ENCODE measurements at places on chromosomes 16 and 17.

GRCh38 chr16:78435260-78435659 lies 335.8 kb downstream of the WWOX start:
- DNase-seq = no peak

DNA sequence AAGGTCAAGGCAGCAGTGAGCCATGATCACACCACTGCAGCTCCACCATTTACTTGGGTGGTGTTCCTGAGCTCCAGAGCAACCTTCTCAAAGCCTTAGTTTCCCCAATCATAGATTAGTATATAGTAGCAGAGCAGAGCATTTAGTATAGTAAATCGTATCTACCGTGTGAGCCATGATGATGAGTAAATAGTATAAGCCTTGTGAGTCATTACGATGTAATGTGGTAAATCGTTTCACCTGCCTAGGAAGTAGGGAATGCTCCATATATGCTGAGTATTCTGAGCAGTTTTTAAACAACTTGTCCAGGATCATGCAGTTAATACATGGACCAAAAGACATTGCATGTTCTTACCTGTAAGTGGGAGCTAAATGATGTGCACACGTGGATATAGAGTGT lies 66.4 kb downstream of the SCNN1B start:
- no peak for DNase-seq

GRCh38 chr16:88738151-88739084 lies 32.1 kb downstream of the CTU2 start:
- DNase-seq = no peak

- DNase-seq = no peak
Measured at GRCh38 chr16:2769675-2770056, 7.4 kb downstream of the ELOB start.

GRCh38 chr16:149024-149660 lies 3.3 kb upstream of the HBZ start:
- DNase-seq = no peak

- no peak for DNase-seq
Measured at GRCh38 chr17:17410357-17410756, 66.4 kb upstream of the MED9 start.

DNA sequence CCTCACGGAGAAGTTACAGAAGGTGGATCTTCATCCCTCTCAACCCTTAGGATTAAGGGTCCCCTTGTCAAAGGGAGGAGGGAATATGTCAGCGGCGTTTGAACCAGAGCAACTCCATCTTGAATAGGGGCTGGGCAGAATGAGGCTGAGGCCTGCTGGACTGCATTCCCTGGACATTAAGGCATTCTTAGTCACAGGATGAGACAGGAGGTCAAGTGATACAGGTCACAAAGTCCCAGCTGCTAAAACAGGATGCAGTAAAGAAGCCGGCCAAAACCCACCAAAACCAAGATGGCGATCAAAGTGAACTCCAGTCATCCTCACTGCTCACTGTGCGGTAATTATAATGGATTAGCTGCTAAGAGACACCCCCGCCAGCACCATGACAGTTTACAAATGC lies 36.7 kb downstream of the RBFOX3 start:
- DNase-seq = no peak
